ENCODE measurements at places on chromosomes 2 and 18.

GRCh38 chr2:154452906-154453493 lies 245.5 kb upstream of the KCNJ3 start:
- DNase-seq = no peak

- DNase-seq = peak; percentile 47
Observed at GRCh38 chr2:97718051-97718882, 4.9 kb downstream of the ZAP70 start.

DNA sequence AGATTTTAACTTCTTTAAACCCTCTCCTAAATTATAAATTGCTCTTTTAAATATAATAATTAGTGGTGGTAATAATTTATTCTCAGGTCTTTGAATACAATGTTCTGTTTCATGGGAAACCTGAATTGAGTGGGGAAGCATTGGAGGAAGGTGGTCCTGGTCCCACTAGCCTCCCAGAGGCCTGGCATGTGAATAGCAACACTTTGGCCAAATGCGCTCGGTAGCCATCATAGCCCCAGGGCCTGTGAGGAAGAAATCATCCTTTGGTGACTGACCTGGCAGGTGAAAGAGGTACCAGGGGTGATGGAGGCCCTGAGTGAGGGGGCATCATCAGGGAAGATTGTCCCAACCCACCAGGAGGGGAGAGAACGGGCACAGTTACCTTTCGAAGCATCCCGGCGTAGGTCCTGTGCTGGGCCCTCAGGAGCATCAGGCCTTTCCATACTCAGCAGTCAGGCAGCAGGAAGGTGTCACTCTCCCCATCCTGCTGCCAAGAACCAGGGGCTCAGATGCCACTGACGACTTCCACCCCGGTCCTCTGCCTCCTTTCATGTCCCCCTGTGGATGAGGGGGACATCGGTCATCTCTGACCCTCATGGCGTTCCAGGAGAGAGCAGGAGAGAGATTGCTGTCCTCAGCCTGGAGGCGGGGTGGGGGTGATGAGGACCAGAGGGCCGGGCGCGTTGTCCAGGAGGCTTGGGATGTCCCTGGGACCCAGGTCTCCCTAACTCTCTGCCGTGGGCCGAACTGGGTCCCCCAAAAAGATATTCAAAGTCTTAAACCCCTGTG lies 78.6 kb upstream of the HPCAL1 start:
- DNase-seq = no peak

DNA sequence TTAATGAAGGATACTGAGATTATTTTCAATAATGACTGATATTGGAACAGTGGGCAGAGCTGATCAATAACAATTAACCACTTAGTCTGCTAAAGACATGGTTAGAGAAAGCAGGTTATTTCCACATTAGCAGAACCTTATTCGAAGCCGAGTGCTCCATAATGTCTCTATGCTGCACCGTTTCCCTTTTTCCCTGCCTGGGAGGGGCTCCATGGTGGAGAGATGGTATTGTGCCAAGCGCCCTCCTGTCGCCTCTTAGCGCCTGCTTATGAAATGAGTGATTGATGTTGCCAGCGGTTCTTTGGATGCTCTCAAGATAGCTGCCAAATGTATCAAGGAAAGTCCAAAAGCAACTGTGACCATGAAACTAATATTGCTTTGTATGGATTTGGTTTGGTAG lies 34.6 kb upstream of the INSIG2 start:
- no peak for DNase-seq

GRCh38 chr18:48534364-48534763 lies 4.5 kb upstream of the CTIF start:
- DNase-seq = no peak

- DNase-seq = no peak
Observed at GRCh38 chr2:11079136-11079824, 76.0 kb upstream of the SLC66A3 start.

DNA sequence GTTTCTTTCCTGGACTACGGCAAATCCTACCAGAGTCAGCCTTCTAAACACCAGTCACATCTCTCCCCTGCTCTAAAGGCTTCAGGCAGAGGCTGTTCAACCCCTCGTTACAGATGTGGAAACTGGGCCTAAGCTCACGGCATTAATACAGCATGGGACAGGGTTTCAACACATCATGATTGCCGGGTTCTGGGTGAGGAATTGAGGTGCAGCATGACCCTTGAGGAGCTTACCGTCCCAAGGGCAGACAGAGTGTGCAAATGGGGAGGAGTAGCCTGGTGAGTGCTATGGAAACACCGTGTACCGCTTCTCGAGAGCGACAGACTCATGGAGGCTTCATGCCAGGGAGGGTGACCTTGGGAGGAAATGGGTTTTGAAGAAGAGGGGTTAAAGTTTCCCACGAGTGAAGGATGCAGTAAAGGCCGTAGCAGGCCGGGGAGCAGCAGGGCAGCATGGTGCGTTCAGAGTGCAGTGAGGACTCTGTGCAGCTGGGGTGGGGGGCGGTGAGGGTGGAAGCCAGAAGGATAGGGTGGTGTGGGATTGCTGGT lies 51.1 kb downstream of the TGOLN2 start:
- no peak for DNase-seq

GRCh38 chr2:184326066-184326465 lies 272.3 kb upstream of the ZNF804A start:
- no peak for DNase-seq

- no peak for DNase-seq
Observed at GRCh38 chr18:35786365-35787042, 186.0 kb upstream of the RMP24 start.

- DNase-seq = no peak
Observed at GRCh38 chr2:8800821-8801220, 36.6 kb downstream of the KIDINS220 start.

DNA sequence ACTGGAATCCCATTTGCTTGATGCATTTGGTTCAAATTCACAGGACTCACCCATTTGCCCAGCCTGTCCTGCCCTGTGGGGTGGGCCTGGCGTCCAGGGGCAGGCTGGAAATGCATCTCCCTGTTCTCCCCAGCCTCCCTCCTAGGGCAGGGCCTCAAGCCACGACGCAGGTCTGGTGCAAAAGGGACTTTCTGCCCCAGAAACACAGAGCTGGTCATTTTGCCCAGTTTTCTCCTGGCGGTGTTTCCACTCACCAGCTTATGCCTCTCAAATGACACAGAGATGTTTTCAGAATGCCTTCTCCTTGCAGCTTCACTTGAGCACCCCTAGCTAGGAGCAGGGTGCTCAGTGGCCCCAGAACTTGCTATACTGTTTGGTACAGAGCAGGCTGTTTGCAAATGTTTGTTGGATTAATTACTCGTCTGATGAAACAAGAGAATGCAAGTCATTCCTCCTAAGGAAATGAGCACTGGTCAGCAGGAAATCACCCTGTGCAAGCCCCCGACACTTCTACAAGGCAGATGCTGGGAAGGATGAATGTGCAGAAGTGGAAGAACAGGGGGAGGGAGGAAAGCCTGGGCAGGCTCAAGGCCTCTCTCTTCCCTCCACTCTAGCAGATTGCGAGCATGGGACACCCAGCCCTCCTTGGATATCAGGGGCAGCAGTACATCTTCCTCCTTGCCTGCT lies 164.3 kb upstream of the APCDD1 start:
- no peak for DNase-seq

DNA sequence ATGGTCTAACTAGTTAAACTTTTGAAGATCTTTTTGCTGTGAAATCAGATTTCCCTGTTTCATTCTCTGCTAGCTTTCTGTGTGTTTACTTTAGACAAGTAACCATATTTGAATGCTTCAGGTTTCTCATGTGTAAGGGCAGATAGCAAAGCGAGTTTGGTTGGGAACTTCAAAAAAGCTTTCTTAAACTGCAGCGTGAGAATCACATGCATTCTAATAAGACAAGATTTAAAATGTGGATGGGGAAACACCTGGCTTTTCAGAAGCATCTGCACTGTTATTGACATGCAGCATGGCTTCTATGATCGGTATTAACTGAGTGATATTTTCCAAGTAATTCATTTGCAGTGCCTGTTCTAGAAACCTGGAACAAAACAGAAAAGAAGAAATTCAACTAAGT lies 119.3 kb downstream of the ABCA12 start:
- no peak for DNase-seq

DNA sequence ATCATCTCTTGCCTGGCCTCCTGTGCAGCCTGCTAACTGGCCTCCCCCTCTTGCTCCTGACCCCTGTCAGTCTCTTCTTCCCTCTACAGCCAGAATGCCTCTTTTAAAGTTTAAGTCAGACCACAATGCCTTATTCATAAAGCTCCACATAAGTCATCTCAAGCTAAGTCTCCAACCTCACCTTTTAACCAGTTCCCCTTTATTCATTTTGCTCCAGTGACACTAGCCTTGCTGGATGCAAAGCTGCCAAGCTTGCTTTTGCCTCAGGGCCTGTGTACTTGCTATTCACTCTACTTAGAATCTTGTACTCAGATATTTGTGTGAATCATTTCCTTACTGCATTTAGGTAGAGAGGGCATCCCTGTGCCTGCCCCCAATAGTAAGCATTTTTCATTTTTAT lies 180.9 kb downstream of the PDE1A start:
- no peak for DNase-seq

DNA sequence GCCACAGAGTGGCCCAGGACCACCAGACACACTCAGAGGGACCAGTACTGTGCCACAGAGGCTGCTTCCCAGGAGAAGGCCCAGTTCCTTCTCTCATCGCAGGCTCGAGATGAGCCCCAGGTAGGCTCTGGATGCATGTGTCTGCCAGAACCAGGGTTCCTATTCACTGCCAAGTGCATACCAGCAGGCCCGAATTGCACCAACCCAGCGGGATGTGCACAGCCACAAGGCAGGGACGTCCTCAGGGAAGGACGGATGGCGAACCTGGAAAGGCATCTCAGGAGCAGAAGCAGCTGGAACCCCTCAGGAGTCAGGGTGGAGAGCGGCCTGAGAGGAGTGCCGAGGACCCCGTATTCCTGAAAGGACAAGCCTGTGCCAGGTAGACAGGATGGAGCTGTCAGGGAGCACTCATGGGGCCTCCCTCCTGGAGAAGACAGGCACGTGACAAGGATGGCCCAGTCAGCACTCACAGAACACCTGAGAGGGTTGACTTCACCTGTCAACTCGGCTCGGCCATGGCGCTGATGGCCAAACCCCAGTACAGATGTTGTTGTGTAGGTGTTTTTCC lies 73.7 kb downstream of the PTGR3 start:
- no peak for DNase-seq
